Left renal pelvis (tissue), 4 donors: ENCODE measurements at places on chromosomes 2 and 18. TPM values are rescaled to one million over a fixed set of nuclear protein-coding genes. Genes with fewer than 3 reads are reported as not detected.

The FASTKD2 gene
- polyA plus RNA-seq, result 42.0 TPM

The NRP2 gene
- polyA plus RNA-seq, result 105 TPM

The GCKR gene
- polyA plus RNA-seq, result 0.16 TPM

The ATP6V1C2 gene
- 9.8 TPM for polyA plus RNA-seq

The MBOAT2 gene
- 65.3 TPM for polyA plus RNA-seq

The D2HGDH gene
- polyA plus RNA-seq, result 54.0 TPM

The MEP1B gene
- 0.17 TPM for polyA plus RNA-seq

The CD8A gene
- polyA plus RNA-seq, result 0.39 TPM

The HOXD9 gene
- polyA plus RNA-seq, result 106 TPM

The GNLY gene
- 3.2 TPM for polyA plus RNA-seq

The XDH gene
- polyA plus RNA-seq, result 0.16 TPM

The NT5DC4 gene
- polyA plus RNA-seq, result 0.13 TPM
